ENCODE measurements at places on chromosomes 12 and 14.

GRCh38 chr12:66624806-66625205 lies 54.1 kb downstream of the GRIP1 start:
- no peak for DNase-seq

GRCh38 chr14:23376482-23377197 lies at the start of gene CMTM5:
Gene CMTM5 (plus strand): TSS chr14:23377046. CDS start chr14:23377252, 206 bp downstream.
- DNase-seq = no peak

- DNase-seq = no peak
These were observed 234.1 kb downstream of the BCL11B start for GRCh38 chr14:99037777-99038430.

- no peak for DNase-seq
These were observed at the start of gene SLC6A13 for GRCh38 chr12:262817-263216. Gene SLC6A13 (minus strand): TSS chr12:262836. CDS start chr12:260052, 2,784 bp downstream.

- no peak for DNase-seq
These were observed 26.7 kb upstream of the WSCD2 start for GRCh38 chr12:108102363-108102762.
